ENCODE measurements at places on chromosomes 16 and 17.
A peak's percentile ranks its signal among the peaks of the same experiment; 100 is the strongest.

- no peak for DNase-seq
Observed at GRCh38 chr17:1267471-1267943, 2.7 kb upstream of the BHLHA9 start.

DNA sequence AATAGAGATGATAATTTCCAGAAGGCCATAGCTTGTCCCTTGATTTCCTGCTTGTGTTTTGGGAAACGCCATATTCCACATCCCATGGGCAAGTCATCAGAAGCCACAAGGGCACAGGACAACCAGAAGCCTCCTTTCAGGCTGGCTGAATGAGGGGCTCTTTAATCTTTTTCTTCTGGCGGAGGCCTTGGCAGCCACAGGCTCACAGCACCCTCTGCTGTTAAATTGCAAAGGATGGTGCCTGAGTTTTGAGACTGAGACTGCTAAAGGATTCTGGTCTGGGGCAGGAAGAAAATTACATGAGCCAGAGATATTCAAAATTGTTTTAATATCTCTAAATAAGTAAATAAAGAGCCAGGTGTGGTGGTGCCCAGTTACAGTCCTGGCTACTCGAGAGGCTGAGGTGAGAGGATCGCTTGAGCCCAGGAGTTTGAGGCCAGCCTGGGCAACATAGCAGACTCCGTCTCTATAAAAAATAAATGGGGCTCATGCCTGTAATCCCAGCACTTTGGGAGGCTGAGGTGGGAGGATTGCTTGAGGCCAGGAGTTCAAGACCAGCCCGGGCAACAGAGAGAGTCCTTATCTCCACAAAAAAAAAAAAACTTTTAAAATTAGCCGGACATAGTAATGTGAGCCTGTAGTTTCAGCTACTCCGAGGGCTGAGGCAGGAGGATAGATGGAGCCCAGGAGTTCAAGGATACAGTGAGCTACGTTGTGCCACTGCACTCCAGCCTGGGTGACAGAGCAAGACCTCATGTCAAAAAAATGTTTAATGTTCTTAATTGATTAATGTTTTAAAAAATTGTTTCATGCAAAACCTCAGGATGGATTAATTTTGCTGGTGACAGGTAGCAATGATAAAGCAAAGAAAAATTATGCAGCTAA is 26.3 kb downstream of the AARSD1 start:
- DNase-seq: no peak

DNA sequence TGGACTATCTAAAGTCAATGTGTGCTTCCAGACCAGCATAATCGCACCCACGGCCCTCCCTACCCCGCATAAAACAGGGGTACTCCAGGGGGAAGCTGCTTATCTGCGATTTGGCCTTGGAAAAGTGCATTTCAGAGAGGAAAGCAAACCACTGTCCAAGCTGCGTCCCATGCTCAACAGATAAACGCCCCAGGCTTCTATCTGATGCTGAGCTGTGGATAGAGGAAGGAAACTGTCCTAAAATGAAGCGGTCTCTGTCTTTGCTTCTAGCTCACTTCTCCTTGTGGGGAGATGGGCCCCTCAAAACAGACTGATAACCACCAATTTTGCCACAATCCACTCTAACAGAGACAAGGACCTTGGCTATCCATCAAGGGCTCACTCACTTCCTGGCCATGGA is 160.5 kb upstream of the TNRC6C start:
- no peak for DNase-seq

DNA sequence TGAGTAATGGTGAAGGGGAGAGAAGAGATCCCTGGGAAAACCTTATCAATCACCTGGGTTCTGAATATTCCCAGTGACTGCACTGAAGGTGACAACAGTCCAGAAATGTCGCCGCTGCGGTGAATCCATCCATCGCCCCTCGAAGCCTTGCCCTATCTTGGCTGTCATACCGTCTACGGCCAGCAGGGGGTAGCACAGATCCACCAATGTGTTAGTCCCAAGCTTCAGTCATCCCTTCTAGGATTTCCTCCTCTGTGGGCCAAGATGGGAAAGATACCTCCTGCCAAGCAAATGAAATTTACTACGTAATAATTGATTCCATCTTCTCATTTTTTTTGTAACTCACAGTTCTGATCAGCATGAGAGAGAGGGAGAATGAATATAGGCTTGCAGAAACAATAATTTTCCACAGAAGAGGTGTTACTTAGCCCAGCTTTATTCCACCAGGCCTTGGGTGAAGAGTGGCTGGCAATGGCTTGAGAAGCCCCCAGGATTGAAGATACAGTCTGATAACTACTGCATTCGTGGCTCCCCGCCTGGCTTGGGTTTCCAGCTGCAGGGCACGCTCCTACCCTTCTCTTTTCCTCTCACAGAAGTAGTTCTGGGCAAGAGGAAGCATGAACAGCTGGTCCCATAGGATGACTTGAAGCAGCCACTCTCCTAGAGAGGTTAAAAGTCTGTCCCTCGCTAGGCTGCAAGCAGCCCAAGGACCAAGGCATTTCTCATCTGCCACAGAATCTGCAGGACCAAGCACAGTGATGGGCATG is 2.6 kb upstream of the FMNL1 start:
- DNase-seq: peak; percentile 80

DNA sequence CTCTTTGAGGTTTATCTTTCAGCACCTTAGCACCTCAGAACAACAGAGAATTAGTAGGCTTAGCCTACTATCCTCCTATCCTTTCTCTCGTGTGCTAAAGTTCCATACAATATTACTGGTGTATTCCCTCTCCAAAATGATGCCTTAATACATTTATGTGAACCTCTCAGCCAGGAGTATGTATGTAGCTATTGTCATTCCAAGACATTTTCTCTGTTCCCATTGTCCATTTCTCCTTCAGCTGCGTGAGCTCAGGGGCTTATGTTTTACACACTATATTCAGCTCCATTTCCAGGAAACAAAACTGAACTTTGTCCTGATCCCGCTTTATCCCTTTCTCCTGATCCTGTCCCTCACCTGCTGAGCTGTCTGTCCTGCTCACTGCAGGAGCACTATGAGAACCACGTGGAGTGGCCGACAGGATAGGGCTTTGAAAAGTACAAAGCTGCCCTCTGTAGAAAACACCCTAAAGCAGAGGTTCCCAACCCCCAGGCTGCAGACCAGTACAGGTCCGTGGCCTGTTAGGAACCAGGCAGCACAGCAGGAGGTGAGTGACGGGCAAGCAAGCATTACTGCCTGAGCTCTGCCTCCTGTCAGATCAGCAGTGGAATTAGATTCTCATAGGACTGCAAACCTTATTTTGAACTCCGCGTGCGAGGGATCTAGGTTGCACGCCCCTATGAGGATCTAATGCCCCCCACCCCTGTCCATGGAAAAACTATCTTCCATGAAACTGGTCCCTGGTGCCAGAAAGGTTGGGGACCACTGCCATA is 55.7 kb downstream of the CENPV start:
- DNase-seq: no peak

- DNase-seq: no peak
Observed at GRCh38 chr16:73152386-73153125, 104.6 kb upstream of the ZFHX3 start.

- no peak for DNase-seq
Observed at GRCh38 chr16:77169650-77170236, 21.2 kb upstream of the MON1B start.

GRCh38 chr17:18860161-18860972 is 2.4 kb downstream of the PRPSAP2 start:
- no peak for DNase-seq

- no peak for DNase-seq
Observed at GRCh38 chr17:77958716-77959125, 218 bp downstream of the TNRC6C start.

GRCh38 chr17:72125742-72126141 is 4.9 kb downstream of the SOX9 start:
- no peak for DNase-seq

DNA sequence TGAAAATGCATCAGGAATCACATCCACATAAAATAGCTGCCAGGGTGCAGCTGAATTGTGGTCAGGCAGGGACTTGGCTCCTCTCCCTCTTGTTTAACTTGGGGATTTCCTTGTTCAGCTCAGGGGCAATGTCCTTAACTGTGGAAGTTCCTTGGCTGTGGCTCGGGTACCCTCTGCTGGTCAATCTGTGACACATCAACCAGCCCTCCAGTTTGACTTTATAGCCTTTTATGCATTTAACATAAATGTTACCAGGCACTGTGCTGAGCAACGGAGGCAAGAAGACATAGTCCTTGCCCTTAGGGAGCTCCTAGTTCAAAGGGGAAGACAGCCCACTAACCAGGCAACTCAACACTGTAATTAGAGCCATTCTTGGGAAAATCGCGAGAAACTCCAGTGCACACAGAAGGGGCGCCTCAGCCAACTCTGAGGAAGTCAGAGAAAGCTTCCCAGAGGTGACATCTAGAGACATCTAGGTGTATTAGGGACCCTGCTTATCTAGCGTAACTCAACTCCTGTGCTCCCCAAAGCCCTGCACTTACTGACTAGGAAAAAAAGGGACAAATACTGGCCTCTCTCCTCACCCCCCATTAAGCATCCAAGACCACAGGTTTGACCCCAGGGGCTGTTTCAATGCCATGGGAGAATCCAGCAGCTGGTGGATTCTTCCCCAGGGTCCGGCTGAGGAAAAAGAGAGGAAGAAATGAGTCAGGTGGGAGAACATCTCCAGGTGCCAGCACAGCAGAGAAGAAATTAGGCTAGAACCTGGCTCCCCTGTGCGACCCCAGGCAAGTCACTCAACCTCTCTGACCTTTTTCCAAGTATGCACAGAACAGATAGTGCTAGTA is 17.3 kb upstream of the EEF2K start:
- peak; percentile 53 for DNase-seq

- DNase-seq: no peak
Observed at GRCh38 chr16:13742928-13743327, 177.0 kb upstream of the ERCC4 start.

- no peak for DNase-seq
Observed at GRCh38 chr16:49510654-49511305, 137.2 kb downstream of the C16orf78 start.
